ENCODE measurements at places on chromosomes 12 and 14.

DNA sequence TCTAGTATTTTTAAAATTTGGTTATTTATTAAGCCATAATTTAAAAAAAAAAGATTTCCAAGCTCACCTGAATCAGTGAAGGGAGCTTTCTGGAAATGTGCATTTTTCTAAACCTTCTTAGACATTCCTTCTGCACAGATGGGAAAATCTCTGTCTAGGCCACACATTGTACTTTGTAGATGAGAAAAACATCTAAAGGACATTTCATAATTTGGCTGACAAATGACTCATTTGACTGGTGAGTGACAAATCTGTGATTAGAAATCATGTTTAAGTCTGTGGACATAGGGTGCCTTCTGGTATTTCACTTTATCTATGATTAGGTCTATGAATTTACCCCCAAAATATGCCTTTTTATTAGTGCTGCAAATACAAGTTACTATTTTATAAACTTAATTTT, 1044.9 kb upstream of the FLRT2 start:
- DNase-seq = no peak

DNA sequence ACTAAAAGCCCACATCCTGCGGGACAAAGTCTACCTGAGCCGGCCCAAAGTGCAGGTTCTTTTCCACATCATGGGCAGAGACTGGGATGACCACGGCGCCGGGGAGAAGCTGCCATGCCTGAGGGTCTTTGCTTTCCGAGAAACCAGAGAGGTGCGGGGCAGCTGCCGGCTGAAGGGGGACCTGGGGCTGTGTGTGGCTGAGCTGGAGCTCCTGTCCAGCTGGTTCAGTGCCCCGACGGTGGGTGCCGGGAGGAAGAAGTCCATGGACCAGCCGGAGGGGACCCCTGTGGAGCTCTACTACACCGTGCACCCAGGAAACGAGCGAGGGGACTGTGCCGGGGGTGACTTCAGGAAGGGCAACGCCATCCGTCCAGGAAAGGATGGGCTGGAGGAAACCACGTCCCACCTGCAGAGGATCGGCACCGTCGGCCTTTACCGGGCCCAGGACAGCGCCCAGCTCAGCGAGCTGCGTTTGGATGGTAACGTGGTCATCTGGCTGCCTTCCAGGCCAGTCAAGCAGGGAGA, 148.1 kb downstream of the TMEM132C start:
- DNase-seq = no peak

- no peak for DNase-seq
These were observed 31.9 kb downstream of the ERG28 start for GRCh38 chr14:75628816-75629215.

- DNase-seq = no peak
These were observed 50.0 kb downstream of the SOX5 start for GRCh38 chr12:23899434-23899833.

- DNase-seq = no peak
These were observed 1.9 kb downstream of the IFNG-AS1 start for GRCh38 chr12:67991158-67991557.

DNA sequence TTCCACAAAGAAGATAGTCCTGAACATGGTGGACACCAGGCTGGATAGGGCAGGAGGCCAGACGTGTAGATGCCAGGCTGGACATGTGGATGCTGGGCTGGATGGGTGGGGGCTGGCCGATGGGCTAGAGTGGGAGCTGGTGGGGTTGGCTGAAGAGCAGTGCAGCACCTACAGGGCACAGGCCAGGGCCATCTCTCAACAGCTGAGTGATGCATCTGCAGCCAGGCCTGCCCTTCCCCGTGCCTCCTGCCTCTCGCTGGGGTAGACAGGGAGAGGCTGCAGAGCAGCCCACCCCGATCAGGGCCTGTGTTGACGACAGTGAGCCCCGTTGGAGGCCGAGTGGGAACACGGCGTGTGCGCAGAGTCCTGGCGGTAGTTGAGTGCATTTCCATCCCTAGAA, 39.3 kb downstream of the EP400 start:
- no peak for DNase-seq

DNA sequence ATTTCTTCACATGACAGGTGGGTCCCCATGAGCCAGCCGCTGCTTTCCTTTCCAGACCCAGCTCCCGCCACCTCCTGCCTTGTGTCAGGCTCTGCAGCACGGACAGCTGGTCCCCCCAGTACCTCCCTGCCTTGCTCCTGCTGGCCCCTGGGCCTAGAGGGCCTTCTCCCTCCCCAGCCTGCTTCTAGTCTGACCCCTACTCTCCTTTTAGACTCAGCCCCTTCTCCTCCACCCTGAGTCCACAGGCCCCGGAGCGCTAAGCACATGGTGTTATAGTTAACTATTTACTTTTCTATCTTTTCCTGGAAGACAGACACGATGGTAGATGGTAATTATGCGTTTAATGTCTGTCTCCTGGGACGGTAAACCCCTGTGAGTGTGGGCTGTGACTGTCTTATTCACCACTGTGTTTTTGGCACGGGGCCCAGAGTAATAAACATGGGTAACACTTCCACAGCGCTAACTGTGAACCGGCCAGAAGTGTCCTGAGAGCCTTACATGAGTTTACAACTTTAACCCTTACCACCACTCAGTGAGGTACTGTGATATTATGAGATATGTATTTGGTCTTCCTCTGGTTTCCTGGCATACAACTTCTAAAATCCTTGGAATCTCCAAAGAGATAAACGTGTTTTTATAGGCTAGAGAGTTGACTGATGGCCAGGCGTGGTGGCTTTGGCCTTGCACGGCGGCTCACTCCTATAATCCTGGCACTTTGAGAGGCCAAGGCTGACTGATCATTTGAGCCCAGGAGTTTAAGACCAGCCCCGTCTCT, 41.2 kb downstream of the DGLUCY start:
- peak; percentile 88 for DNase-seq

GRCh38 chr12:91890742-91891141, 254.9 kb downstream of the BTG1 start:
- DNase-seq = no peak

DNA sequence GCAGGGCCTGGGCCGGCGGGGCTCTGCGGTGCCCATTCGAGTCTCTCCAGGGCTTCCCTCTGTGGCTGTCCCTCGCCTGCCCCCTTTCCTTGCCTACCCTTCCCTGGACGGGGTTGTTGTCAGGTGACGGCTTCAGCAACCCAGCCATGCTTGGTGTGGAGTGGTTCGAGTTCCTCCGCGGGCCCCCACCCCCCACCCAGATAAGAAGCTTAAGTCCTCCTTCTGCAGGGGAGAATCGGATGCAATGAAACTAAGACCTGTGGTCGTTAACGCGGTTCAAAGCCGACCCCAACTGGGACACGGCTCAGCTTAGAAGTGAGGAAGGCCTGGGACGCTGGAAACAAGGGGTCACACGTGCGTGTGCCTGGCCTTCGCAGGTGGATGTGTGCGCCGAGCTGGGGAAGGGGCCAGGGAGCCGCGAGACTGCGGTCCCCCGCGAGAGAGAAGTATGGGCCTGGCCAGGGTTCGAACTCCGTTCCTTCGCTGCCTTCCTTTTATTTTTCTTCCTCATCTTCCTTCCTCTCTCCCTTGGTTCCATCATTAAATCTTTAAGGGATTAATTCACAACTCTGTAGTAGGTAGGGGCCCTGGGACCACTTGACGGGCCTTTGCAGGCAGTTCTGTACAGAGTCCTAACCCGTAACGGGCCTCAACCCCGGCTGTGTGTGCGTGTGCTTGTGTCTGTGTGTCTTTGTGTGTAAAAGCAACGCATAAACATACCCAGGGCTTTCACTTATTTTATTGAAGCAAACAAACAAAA, 3.5 kb downstream of the TTC6 start:
- no peak for DNase-seq

DNA sequence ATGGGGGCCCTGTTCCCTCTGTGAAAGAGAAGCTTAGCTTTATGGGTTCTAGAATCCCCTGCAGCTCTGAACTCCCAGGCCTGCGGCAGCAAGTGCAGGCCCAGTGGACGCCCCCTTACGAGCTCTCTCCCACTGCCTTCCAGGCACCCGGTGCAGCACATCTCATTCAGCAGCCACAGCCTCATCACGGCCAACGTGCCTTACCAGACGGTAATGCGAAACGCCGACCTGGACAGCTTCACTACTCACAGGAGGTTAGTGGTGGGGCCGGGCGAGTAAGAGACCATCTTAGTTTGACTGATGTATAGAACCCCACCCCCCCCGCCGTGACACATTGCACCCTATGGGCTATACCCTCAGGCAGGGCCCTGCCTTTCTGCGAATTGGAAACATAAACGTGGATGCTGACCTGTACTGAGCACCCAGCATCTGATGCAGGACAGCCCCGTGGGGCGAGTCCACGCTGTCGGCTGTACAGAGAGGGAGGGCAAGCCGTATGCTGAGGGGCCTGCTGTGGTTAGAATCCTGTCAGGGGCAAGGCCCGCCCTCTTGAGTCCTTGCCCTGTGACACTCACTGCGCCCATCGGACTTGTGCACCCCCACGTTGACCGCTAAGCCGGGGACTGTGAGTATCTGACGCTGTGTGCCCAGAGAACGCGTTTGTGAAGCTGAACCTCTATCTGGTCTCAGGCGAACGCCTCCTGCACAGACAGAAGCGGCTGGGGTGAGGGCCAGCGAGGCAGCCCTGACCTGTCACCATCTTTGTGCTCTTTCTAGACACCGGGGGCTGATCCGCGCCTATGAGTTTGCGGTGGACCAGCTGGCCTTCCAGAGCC, 71.7 kb downstream of the TESC start:
- no peak for DNase-seq

GRCh38 chr12:53097564-53098353, at the start of gene IGFBP6:
TSS of gene IGFBP6 (plus strand) at chr12:53097667. CDS start at chr12:53097718, 51 bp downstream.
- no peak for DNase-seq

- no peak for DNase-seq
These were observed 18.3 kb downstream of the NINJ2 start for GRCh38 chr12:644818-645552.

- DNase-seq = no peak
These were observed 128.1 kb upstream of the AEBP2 start for GRCh38 chr12:19311165-19311564.

- DNase-seq = no peak
These were observed 36.7 kb downstream of the SLC25A47 start for GRCh38 chr14:100359881-100360280.

- DNase-seq = no peak
These were observed 70.7 kb downstream of the RASSF8 start for GRCh38 chr12:26028953-26029735.

DNA sequence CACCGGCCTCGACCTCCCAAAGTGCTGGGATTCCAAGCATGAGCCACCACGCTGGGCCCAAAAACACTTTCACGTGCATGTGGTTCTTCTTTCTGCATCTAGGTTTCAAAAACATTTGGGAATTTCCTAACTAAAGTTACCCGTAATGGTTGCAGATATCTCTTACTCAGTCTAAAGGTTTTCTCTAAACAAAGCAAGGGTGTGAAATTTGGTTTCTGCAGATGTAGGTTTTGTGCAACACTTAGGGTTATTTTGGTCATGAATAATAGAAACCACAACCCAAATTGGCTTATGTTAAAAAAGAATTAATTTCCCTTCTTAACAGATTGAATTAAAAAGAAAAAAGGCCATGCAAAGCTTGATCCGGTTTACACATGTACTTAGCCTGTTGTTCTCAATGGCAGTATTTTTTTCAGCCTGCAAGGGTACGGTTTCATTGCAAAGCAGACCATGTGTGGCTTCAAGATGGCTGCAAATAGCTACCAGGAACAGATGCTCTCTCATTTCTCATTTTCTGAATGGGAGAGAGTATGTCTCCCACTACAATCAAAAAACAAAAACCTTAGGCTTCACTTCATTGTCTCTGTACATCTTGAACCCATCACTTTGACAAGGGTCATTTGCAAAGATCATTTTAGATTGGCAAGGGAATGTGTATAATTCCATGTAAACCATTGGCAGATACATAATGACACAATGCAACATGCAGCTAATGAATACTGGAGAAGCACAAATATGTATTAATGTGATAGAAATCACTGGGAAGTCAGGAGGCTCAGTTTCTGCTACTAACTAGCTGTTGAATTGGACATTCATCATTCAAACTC, 491.2 kb upstream of the FLRT2 start:
- no peak for DNase-seq

GRCh38 chr14:75522983-75523318, 682 bp downstream of the BATF start:
- DNase-seq = no peak

GRCh38 chr14:104130974-104131651, 7.3 kb upstream of the KIF26A start:
- DNase-seq = no peak

GRCh38 chr14:52094546-52095271, 25.9 kb upstream of the NID2 start:
- DNase-seq = no peak

GRCh38 chr12:109475993-109476806, 900 bp downstream of the KCTD10 start:
- no peak for DNase-seq
